ENCODE measurements at places on chromosomes 7 and 10.

GRCh38 chr10:106609470-106610266 is 554.8 kb downstream of the SORCS1 start:
- DNase-seq, result no peak

- DNase-seq, result no peak
These were observed 62.5 kb downstream of the PWWP2B start for GRCh38 chr10:132459301-132460003.

GRCh38 chr7:2814186-2814945 is 29.7 kb downstream of the GNA12 start:
- no peak for DNase-seq

DNA sequence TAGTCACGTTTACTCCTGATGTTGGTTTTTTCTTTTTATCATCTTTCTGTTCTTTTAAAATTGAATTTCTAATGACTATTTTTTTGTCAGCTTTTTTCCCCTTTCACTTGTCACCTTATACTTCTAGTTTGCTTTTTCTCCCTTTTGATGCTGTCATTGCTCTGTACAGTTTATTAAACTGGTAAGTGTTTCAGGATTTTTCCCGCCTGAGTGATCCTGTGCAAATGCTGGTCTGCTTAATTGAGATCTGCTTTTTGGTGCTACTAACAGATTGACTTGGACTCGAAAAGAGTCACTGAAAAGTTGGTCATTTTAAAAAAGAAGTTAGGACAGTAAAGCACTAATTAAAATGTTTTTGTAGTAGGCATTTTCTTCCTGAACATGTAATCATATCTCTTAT is 95.2 kb downstream of the PHTF2 start:
- no peak for DNase-seq

DNA sequence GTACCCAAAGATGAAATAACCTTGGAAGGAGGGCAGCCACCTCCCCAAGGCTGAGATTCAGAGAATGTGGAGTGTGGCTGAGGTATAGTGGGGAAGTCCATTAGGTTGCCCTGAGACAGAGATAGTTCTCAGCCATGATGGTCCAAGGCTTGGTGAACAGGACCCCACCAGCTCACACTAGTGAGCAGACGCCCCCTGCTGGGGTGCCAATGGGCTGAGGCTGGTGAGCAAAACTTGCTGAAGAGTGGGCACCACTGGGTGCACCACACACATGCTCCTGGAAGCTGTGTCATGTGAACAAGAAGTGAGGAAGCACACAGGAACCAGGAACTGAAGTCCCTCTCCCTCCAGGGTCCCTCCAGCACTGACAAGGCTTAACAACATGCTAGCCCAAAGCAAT is 8.9 kb downstream of the FBXL13 start:
- peak; percentile 23 for DNase-seq
